Activated naive CD8-positive, alpha-beta T cell treated with anti-CD3 and anti-CD28 coated beads for 36 hours (primary cell): ENCODE measurements at places on chromosomes 12 and 14.

GRCh38 chr14:99645545-99646505, 896 bp downstream of the HHIPL1 start:
- no peak for DNase-seq

- DNase-seq: no peak
Observed at GRCh38 chr12:39393890-39394289, 49.0 kb downstream of the KIF21A start.

DNA sequence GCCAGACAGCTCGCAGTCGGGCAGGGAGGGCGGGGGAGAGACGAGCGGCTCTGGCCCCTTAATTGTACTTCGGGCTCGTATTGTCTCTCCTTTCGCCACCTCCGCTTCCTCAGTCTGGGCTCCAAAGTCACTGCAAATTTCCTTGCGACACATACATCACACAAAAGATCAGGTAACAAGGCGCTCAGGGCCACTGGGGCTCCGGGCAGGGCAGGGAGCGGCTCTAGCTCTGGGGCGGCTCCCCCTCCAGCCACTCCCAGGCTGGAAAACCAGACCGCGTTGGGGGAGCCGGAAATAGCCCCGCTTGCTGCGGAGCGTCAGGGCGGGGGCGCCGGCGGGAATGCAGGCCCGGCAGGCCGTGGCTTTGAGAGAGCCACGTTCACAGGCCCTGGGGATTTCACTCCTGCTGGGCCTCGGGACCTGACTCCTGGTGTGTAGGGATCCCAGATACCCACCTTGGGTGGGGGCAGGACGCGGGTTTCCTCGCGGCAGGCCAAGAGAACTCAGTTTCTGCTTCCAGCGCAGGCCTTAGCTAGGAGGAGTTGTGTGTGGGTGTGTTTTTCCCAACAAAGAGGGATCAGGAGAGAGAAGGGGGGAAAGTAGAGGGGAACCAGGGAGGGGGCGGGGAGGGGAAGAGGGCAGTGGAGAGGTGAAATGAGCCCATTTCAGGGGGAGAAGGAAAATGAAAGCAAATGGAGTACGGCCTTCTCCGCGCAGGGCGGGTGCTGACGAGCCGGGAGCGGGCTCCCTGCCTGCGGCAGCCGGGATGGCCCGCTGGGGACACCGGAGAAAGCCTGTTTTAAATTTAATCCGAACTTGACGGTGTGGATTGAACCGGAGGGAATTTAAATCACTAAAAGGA, 4.4 kb upstream of the HOXC9 start:
- no peak for DNase-seq

GRCh38 chr12:111267144-111267543, 101.8 kb downstream of the PHETA1 start:
- no peak for DNase-seq

GRCh38 chr12:100953217-100953616, 158.6 kb downstream of the ANO4 start:
- DNase-seq: no peak

DNA sequence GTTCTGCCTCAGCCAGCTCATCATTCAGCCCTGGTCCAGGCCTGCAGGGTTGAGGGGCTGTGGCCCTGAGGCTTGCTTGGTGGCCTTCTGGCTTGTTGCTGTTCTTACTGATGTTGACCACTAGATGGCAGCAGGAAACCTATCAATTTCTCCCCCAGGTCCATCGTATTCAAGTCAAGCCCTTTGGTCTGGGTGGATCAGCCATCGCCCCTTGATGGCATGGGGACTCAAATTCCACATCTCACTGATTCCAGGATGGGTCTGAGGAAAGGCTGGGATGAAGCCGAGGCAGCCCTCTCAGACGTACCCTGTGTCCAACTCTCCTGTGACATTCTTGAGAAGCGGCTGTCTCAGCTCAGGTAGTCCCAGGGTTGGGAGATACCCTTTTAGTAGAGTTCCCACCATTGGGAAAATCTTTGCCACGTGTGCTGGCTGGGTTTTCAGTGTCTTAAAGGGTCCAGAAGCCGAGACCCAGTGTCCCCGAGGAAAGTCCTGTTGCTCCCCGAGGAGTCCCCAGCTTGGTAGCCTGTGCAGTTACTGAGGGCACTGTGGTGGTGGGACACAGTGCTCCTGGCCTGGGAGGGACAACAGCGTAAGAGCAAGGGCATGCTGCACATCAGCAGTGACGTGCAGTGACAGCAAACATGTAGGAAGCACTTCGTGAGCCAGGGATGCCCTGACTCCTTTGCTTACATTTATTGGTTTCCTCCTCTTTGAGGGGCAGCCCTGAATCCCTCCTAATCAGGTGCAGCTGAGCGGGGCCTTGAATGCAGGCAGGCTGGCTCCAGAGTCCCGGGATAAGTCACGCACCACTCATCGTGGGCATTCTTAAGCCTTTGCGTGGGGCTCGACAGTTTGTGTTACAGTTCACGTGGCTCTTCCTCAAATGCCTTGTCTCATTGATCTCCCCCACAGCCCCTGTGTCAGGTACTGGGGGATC, 58.6 kb downstream of the TSPAN9 start:
- DNase-seq: peak; percentile 21

GRCh38 chr14:51862176-51862796, 1.9 kb downstream of the GNG2 start:
- no peak for DNase-seq

DNA sequence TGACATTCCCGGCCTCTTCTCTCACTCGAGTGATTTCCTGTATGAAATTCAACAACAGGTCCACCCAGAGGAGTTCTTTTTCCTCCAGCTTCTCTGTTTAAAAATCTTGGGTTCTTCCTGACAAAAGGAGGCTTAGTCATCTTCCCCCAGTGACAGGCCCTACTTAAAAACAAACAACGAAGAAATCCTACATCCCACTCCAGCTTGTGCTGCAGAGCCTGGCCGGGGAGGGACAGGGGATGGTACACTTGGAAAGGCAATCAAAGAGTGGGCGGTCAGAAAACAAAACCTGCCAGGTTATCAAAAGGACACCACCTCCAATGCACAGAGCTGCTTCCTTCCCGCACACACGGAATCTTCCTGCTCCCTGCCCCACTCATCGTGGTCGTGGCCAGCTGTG, 101.3 kb downstream of the CACNA1C start:
- DNase-seq: no peak
